ENCODE measurements at places on chromosomes 11 and 22.

DNA sequence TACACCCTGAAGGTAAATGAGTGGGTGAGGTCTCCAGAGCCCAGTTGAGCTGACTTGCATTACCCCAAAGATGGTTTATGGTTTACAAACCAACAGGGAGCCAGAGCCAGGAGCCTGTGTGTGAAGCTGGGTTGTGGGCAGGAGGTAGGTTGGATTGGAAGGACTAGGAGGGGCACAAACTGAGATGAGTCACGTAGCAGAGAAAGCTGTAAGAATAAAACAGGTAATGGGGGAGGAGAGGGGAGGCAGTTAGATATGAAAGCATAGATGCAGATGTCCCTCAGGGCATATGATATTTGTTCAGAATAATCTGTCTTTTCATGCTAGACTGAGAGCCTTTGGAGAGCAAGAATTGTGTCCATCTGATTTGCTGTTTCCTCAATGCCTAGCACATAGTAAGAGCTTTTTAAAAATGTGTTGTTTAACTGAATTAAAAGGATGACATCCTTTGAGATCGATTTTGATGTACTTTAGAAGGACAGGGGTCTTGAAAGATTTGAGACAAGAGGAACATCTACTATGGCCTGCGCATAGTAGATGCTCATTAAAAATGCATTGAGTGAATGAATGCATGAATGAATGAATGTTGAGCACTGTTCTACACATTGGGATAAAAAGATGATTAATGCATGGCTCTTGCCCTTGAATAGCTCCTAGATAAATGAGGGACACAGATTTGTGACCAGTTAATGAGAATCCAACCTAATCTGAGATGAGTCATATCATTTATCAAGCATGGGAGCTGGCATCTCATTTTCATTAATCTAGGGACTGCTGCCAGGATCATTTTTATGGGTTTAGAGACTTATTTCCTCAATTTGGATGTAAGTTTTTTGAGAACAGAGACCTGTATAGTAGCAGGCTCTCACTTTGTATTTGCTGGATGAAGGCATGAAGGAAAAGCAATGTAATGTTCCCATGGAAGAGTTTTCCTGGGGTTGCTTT is 175.8 kb upstream of the BDNF start:
- DNase-seq = no peak

- no peak for DNase-seq
Measured at GRCh38 chr22:38716826-38717225, 11.1 kb downstream of the GTPBP1 start.

DNA sequence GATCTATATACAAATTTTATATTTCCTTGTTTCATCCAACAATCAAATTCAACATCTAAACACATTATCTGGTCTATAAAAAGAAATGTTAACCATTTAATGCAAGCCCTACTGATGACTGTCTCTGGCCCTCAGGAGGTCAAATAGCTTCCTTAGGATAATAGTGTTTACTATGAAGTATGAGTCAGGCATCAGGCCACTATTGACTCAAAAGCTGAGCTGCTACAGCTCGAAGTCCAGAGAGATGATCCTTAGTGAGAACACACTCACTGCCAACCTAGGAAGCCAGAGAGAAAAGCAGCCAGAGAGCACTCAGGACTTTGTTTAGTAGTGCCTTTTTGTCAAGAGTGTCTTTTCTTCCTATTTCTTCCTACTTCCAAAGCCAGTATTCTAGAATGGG is 171.8 kb downstream of the SOX6 start:
- DNase-seq = no peak

DNA sequence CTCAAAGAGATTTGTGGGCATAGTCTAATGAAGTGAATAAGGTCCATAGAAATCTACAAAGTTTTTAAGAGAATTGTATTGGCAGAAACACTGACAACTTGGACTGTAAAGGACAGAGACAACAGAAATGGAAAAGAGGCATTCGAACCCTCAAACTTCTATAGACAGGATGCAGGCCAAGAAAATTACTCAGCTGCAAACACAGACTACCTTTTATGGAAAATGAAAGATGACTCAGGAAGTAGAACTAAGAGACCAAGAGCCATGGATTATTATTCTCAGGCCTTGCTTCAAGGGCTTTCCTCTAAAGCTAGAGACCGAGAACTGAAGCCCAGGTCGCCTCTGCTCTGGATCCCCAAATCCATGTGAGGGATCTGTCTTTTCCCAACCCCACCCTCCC is 3.8 kb upstream of the PELI3 start:
- no peak for DNase-seq

DNA sequence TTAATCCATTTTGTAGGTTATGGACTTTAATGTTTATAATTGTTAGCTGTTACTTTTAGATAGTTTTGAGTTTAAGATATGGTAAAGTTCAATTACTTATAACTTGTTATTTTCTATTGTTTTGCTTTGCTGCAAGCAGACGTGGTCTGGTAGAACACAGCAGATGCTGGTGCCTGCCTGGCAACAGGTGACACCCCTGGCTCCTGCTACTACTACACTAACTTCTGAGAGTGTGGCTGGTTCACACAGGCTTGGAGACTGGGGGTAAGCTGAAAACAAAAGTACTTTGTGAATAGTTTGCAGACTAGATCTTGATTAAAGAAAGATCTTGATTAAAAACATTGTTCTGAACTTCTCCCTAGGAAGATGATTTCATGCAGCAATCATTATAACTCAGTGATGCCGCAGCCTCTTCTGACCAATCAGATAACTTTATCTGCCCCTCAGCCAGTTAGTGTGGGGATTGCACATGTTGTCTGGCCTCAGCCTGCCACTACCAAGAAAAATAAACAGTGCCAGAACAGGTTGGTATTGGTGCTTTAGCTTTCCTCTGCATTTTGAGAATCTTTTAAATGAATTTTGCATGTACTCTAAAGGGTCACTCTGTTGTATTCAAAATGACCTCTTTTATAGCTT is 90.4 kb downstream of the HIPK3 start:
- no peak for DNase-seq

- peak; percentile 70 for DNase-seq
Measured at GRCh38 chr11:127859941-127860354, 727.4 kb downstream of the ETS1 start.

- no peak for DNase-seq
Measured at GRCh38 chr11:64850979-64851567, 6.6 kb upstream of the CDC42BPG start.

DNA sequence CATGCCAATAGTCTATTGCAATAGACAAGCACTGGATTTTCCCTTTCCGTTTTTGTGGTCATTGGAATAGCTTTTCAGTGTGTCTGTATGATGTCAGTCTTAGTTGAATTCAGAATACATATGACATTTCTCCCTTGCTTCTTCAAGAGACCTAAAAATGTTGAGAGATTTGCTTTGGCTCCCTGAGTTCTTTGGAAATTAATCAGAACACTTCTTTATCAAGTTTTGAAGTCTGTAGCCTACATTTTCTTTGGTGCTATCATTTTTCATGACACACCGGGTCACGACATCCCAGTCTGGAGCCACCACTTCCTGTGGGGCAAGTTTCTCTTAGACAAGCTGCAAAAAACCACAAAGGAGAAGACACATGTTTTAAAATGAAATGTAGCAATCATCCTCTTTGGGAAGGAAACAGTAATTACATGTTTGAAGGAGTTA is 847.1 kb downstream of the OPCML start:
- DNase-seq = no peak

- DNase-seq = no peak
Measured at GRCh38 chr22:50199829-50200460, 866 bp upstream of the SELENOO start.

GRCh38 chr11:29364006-29364405 is 652.8 kb downstream of the KCNA4 start:
- peak; percentile 29 for DNase-seq

DNA sequence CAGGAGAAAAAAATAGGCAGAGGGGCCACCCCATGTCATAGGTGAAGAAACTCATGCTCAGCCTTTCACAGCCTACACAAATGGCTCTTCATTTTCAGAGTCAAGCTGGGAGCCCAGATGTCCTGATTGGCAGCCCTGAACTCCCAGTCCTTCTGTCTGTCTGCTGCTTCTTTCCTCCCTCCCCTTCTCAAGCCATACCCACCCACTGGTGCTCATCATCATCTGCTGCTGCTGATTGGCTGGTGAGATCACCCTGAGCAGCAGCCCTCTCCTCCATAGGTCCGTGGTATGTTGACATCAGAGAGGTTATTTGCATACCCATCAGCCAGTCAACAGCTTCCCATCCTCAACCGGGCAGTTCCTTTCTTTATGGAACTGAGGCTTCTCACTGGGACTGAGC is 46.1 kb upstream of the PRDM11 start:
- DNase-seq = peak; percentile 53

- DNase-seq = peak; percentile 4
Measured at GRCh38 chr11:130514316-130514715, 65.9 kb downstream of the ADAMTS15 start.

GRCh38 chr11:69914286-69915150 is 95.3 kb upstream of the FGF3 start:
- DNase-seq = no peak

- DNase-seq = no peak
Measured at GRCh38 chr22:47411006-47411405, 648.6 kb downstream of the TBC1D22A start.

- DNase-seq = no peak
Measured at GRCh38 chr22:39292031-39292462, 27.4 kb downstream of the RPL3 start.

DNA sequence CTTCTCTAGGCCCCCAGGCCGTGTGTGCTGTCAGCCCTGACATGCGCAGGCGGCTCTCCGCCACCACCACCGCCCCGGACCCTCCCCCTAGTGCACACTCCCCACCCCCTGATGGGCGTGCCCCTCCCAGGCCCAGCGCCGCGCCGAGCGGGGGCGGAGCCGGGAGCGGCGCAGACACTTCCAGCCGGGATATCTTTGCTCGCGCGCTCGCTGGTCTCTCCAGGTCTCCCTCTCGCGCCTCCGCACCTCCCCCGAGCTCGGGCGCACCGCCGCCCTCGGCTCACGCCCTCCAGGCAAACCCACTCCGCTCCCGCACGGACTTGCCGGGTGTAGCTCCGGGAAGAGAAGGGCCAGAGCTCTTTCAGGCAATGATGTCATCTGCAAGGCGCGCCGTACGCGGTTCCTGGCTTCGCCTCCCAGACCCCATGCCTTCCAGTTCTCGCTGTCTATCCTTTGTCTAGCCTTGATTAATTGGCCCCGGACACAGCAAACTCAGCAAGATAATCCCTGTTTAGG is at the start of gene SCN3B:
Gene SCN3B (minus strand): TSS at position 59 of the 516 bp plus-strand sequence. CDS start 823 bp downstream, outside the sequence.
- DNase-seq = peak; percentile 97

DNA sequence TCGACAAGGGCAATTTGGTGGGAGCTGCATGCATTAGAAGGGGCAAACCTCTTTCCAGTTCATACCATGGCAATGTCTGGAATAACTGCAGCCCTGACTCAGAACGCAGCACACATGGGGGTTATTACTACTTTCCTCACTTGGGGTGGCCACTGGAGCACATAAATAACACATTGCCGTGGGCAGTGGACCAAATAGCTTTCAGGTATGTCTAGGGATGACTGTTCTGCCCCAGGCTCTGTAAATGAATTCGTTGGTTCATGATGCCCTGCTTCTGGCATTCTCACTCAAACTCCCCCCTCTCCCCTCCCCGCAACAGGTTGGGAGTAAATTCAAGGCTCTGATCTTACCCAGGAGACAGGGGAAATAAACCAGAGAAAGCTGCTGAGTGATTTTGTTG is 238.0 kb upstream of the PLET1 start:
- DNase-seq = no peak

DNA sequence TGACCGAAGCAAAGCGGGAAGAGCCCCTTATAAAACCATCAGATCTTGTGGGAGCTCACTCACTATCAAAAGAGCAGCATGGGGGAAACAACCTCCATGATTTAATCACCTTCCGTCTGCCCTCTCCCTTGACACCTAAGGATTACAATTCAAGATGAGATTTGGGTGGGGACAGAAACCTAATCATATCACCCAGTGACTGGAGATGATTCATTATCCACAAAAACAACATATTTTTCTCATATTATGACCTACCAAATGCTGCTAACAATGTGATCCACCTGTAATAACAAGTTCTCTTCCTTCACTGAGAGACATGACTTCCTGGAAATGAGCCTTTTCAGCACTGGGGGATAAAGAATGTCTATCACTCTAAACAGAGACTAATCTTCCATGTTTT is 23.4 kb upstream of the HEPHL1 start:
- no peak for DNase-seq

GRCh38 chr11:121553806-121554205 is 101.0 kb upstream of the SORL1-AS1 start:
- DNase-seq = no peak

- DNase-seq = no peak
Measured at GRCh38 chr11:86069408-86070101, 671 bp upstream of the PICALM start.

DNA sequence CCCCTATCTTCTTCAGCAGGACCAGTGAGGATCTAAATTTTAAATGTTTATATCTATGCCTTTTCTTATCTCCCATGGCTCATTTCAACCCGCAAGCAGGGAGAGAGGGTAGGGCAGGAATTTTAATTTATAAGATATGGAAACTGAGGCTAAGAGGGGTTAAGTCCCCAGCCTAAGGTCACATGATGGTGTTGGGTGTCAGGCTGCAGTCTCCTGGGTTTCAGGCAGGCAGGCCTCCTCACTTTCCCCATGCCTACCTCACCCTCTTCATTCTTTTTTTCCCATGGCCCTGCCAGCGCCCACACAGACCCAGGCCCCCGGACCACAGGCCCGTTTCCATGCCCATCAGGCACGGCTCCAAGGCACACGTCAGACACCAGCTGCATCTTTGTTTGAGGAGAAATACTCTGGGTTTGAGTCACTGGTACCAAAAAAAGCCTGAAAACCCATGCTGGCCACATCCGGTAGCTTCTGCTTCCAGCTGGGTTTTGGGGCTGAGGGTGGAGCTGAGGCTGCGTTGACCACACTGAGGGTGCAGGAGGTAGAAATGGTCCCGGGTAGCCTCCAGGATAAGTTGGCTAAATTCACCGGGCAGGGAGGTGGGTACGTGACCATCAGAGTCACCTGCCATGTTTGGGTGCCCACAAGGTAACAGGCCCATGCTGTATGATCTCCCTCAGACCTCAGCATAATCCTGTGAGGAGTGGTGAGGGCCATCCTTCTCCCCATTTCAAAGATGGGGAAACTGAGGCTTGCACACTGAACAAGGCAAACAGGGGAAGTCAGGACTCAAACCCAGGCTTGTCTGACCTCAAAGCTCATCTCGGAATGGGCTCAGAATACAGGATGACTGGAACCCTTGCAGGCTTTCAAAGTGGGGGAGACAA is 7.5 kb downstream of the CRYBB1 start:
- DNase-seq = no peak

DNA sequence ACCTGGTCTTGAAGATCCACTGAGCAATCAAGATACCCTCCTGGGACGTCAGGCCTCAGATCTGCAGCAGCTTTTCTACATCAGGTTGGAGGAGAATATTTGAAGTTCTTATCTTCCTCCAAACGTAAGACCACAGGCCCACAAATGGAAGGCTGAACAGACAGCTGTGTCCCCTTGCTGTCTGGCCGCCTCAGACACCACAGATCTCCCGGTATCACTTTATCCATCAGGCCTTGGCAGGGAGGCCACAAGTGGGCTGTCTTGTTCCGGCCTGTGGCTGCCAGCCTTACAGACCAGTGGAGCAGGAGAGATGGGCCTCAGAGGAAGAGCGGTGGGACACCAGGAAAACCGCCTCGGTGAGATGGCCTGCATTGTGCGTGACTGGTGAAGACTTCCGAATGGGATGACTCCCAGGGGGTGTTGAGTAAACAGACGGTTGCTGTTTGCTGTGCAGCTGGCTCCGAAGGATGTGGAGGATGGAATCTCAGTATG is 15.9 kb downstream of the UBASH3B start:
- no peak for DNase-seq

GRCh38 chr11:65132988-65133700 is 1.2 kb downstream of the SYVN1 start:
- no peak for DNase-seq

- no peak for DNase-seq
Measured at GRCh38 chr11:32081129-32081641, 9.7 kb upstream of the RCN1 start.
